ENCODE measurements at places on chromosomes 13 and 19.
A peak's percentile ranks its signal among the peaks of the same experiment; 100 is the strongest.

GRCh38 chr19:11894851-11895250, 7.3 kb downstream of the ZNF69 start:
- no peak for DNase-seq

DNA sequence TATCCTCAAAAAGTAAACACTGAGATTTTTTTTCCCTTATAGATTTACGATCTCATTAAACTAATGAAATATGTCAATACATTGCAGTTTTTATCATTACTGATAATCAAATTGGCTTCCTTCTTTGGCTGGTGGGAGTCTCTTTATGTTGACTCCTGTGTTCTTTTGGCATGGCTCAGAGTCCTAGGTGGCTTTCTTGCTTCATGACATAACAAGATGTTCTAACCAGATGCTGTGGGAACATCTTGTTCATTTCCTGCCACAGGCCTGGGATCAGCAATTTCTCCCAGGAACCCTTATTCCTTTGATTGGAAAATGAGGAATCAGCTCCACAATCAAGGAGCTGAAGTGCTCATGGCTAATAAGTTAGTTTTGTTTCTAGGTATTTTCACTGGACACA, 13.2 kb upstream of the CYP4F22 start:
- no peak for DNase-seq

DNA sequence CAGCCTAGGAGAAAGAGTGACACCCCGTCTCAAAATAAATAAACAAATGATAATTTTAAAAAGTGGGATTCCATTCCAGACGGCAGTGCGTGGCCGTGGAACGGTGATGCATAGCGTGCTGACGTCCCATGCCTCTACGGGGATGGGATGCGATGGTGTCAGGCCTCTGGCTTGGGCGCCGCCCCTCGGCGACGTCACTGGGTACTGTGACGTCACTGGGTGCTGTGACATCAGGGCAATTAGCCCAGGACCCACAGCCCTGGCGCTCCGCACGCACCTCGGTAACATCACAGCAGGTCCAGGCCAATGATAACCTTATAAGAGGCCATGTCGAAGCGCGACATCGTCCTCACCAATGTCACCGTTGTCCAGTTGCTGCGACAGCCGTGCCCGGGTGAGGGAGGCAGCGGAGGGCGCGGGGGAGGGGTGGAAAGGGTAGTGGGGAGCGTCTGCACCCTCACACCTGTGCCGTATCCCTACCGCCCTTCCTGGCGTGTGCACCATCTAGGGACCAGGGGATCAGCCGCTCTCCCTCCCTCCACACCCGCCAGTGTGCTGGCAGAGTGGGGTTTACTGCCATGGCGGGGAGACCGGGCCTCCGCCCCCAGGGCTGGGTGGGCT, at the start of gene GAPDHS:
GAPDHS (plus strand) TSS at position 256 of the 621 bp plus-strand sequence; CDS start at position 328, 72 bp downstream.
- DNase-seq: no peak

DNA sequence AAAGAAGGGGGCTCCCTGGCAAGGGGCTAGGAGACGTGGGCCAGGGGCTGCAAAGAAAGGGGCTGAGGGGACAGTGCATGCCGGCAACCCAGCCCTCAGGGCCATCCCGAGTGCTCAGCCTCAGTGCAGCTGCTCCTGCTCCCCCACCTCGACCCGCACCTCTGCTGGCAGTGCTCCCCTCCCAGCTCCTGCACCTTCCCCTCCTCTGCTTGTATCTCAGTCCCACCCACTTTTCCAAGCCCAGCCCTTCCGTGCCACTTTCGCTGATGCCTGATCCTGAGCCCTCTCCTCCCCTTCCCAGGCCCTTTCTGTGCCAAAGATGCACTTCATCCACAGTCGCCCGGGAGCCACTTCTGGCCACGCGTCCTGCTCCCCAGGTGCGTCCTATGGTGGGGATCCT, 69.9 kb upstream of the KCTD15 start:
- no peak for DNase-seq

- no peak for DNase-seq
Observed at GRCh38 chr13:95122063-95122462, 179.2 kb downstream of the ABCC4 start.

- peak; percentile 76 for DNase-seq
Observed at GRCh38 chr13:112587764-112588489, at the start of gene TUBGCP3. Gene TUBGCP3 (minus strand): TSS chr13:112588153. CDS start chr13:112587980, 173 bp downstream.

- no peak for DNase-seq
Observed at GRCh38 chr13:88294368-88294767, 623.2 kb downstream of the SLITRK5 start.

- DNase-seq: no peak
Observed at GRCh38 chr19:5911366-5911765, 2.7 kb upstream of the CAPS start.

GRCh38 chr13:43611281-43612273, 175.2 kb downstream of the ENOX1 start:
- DNase-seq: peak; percentile 20

DNA sequence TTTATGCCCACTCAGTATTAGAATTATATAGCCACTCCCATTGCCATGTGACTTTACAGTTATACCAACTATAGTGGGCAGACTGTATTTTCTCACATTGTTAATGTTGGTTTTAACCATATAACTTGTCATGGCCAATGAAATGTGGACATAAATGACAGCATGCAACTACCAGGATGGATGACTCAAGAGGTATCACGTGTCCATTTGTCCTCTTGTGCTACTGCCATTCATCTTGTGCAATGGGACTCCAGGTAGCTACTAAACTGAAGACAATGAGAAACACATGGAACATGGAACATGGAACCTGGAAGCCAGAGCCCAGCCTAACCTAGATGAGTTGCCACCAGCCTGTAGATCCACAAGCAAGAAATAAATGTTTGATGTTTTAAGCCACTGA, 242.7 kb upstream of the IPO5 start:
- DNase-seq: no peak

GRCh38 chr19:20278342-20278741, 111.3 kb downstream of the ZNF486 start:
- no peak for DNase-seq

DNA sequence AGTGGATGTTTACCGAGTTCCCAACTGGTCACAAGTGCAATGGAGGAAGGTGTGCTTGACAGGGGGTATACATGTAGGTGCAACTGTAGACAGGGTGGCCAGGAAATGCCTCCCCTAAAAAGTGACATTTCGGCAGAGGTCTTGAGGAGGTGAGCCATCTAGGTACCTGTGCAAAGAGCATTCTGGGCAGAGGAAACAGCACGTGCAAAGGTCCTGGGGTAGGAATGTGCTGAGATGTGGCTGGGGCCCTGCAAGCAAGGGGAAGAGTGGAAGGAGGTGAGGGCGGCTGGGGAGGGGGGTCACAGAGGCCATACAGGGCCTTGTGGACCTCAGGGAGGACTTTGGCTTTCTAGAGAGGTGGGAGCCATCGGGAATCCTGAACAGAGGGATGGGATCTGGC, 8.1 kb downstream of the ADGRL1 start:
- no peak for DNase-seq

DNA sequence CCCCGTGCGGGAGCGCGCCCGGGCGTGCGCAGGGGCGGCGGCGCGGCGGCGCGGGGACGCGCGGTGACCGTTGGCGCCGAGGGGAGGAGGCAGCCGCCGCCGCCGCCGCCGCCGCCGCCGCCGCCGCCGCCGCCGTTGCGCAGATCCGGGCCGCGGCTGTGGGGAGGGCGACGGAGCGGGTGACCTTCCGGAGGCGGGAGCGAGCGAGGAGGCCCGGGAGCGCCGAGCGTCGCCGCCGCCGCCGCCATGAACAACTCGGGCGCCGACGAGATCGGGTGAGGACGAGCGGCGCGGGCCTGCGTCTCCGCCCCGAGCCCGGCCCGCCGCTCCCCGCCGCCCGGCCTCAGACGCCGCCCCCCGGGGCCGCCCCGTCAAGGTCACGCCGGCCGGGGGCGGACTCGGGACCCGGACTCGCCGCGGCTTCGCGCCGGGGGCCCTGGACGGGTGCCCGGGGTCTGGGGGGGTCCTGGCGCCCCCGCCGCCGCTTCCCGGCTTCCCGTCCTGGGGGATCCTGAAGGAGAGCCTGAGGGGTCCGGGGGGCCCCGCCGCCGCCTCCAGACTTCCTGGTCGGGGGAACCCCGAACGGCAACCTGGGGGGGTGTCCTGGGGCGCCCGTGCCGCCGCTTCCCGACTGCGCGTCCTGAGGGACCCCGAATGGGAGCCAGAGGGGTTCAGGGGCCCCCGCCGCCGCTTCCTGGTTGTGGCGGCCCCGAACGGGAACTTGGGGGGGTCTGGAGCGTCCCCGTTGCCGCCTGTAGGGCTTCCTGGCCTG, at the start of gene DAZAP1:
DAZAP1 (plus strand) TSS at position 59 of the 772 bp plus-strand sequence; CDS start at position 247, 188 bp downstream.
- DNase-seq: no peak

DNA sequence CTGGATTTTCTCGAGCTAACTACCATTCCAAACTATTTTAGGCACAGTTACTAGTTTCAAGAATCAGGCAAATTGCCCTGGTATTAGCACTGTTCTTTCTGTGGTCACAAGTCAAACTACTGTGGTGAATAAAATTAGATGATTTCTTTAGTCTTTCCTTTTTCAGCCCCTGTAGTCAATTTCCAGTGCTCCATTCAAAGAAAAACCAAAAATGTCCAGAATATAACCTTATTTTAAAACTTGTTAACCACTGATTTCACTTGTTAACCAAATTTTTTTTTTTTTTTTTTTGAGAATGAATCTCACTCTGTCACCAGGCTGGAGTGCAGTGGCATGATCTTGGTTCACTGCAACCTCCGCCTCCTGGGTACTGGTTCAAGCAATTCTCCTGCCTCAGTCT, 50.6 kb upstream of the USPL1 start:
- DNase-seq: no peak

- no peak for DNase-seq
Observed at GRCh38 chr19:14632286-14632685, 42.4 kb downstream of the ADGRE3 start.

DNA sequence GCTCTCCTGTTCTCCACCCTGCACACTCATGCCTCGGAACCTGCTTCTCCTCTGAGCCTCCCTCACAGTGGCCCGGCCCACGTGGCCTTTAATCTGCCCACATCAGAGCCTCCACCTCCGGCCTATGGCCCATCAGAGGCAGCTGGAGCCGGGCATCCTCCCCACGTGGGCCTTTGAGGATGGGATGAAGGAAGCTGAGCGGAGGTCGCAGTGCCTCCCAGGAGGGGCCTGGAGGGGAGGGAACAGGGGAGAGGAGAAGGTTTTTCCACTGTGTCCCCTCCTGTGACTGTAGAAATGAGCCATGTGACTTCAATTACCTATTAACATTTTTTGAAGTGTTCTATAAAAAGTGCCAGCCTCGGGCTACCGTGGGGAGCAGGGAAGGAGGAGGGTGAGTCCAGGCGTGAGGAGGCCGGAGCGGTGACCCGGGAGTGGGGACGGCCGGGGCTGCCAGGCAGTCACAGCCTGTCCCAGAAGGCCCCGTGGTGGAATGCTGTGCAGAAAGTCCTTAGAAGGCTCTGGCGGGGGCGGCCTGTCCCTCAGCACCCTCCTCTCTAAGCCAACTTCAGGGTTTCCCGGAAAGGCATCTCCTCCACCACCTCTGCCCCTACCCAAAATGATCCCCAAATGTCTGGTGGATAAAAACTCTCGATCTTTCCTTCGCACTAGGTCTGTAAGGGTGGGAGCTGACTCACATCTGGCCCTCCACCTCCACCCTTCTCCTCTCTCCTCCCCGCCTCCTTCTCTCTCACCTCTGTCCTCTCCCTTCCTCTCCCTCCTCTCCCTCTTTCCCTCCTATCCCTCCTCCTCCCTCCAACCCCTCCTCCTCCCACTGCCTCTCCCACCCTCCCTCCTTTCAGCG, 24.8 kb upstream of the SLC1A5 start:
- no peak for DNase-seq

GRCh38 chr13:41694545-41695301, 237.4 kb downstream of the RGCC start:
- DNase-seq: peak; percentile 93

- DNase-seq: no peak
Observed at GRCh38 chr19:2127758-2128157, 23.6 kb downstream of the AP3D1 start.

DNA sequence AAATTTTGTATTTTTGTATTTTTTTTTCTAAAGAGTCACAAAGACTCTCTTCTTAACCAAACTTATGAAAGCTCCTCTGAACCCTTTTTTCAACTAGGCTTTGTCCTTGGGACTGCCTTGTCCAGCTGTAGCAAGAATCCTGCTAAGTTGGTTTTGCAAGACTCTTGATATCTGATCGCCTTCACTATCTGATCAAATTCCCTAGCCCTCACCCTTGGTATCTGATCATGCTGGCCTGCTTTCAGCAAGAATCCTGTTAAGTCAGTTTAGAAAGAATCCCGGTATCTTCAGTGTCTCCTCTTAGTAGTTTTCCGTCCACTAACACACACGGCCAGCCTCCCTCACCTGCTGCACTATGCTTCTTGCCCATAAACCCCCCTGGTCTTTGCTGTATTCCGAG, 1.9 kb upstream of the SIGLEC5 start:
- DNase-seq: no peak

DNA sequence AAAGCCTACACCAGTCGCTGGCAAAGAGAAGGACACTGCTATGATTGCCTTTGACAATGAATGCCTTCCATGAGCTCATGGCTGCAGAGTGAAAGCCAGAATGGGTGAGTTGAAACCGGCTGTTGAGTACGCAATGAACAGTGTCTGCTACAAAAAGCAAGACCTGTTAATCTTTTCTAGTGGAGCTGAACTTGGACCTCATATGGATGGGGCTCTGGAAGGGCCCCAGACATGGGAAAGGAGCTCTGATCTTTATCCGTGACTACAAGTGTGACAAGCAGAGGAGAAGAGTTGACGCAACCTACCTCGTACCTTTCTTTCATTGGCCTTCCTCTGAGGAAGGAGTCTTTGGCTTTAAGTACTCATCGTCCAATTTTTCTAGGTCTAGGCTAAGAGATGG, 67.1 kb upstream of the TSC22D1 start:
- DNase-seq: no peak

DNA sequence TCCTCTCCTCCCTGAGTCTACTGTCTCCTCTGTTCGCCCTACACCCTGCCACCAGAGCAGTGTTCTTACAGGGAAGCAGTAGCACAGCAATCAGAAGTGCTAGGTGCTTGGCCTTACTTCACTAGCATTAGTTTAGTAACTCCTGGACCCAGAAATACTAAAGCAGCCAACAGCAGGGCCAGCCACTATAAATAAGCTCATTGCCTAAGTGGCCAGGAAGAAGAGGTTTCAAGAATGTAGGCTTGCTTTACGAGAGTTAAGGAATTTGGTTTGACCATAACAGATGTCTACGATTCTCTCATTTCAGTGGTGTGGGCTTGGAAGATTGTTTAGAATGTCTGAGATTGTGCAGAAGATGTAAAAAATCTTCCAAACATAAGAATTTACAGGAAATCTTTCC, 103.3 kb downstream of the ZAR1L start:
- no peak for DNase-seq

DNA sequence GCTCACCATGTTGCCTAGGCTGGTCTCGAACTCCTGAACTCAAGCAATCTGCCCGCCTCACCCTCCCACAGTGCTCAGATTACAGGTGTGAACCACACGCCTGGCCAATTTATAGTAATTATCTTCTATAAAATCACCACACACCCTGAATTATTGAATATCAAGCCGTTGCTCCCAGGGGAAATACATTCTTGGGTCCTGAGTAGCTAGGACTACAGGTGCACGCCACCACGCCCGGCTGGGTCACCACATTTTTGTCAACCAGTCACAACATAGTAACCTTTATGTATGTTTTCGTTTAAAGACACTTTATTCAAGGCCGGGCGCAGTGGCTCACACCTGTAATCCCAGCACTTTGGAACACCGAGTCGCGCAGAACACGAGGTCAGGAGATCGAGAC, 8.3 kb downstream of the CBLC start:
- no peak for DNase-seq

- peak; percentile 17 for DNase-seq
Observed at GRCh38 chr13:34256236-34256635, 438.3 kb downstream of the RFC3 start.

GRCh38 chr13:80740071-80740470, 399.1 kb upstream of the SPRY2 start:
- DNase-seq: no peak

GRCh38 chr13:98776644-98777043, 24.2 kb upstream of the SLC15A1 start:
- DNase-seq: no peak
